ENCODE measurements at places on chromosomes 4 and X.

DNA sequence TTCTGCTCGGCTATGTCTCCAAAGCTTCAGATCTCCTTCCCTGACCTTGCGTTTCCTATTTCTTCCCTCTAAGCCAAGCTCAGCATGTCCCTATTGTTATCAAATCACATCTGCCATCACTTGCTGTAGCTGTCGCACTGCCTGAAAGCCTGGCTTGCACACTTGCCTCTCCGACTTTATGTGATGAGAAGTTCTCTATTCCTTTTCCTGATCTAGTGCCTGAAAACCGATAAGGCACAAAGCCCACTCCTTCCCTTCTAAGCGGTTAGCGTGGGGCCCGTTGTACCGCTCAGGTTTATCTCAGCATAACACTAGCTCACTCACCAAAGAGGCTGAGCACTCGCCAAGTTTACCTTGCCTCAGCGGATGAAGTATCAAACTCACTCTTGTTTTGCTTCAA, 816 bp downstream of the NMU start:
- DNase-seq, result no peak

DNA sequence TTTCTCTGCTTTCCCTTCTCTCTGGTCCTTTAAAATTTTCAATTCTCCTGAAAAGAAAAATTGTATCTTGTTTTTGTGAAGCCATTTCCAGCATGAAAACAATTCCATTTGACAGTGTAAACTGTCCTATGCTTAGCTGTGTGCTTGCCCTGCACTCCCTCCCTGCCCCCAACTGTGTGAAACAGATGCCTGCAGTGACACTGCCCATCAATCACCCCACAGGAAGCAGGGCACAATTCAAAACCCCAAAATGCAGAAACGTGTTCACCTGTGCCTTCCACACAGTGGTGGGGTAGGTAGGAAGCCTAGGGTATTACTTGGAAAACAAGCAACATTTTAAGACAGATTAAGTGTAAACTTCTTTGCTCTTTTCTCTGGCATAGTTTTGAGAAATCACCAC, 6.2 kb upstream of the FHDC1 start:
- no peak for DNase-seq

DNA sequence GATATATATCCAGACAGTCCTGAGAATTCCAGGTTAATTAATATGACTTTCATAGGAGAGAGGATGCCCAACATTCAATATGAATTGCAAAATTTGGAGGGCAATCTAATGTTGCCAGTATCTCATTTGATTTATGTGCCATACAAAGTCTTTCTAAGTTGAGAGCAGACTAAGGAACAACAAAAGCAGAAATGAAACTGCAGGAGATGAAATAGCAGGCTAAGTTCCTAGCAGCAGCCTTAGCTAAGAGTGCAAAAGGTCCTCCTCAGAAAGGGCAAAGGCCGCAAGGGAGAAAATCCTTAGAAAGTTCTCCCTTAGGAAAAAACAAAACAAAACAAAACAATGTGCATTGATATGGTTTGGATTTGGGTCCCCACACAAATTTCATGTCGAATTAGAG, 602.9 kb upstream of the HTR2C start:
- DNase-seq, result no peak

DNA sequence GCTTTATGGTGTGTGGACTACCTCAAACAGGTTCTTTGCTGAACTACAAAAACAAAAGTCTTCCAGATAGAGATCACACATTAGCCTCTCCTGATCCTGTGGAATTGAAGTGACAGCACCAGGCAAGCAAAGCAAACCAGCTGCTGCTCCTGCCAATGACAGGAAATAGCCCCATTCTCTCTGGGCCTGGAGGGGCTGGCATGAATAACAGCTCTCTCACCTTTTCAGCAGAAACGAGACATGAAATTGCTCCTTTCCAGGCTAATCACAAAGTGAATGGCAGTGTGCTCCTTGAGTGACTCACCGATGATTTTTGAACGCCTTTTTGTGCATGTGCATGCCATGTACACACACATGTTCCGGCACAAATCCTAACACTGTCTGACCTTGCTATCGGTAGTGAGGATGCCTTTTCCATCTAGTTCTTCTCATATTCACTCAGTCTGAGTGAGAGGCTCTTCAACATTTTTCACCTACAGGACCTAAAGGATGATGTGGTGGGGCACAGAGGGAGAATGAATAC, 24.4 kb downstream of the MFAP3L start:
- no peak for DNase-seq

DNA sequence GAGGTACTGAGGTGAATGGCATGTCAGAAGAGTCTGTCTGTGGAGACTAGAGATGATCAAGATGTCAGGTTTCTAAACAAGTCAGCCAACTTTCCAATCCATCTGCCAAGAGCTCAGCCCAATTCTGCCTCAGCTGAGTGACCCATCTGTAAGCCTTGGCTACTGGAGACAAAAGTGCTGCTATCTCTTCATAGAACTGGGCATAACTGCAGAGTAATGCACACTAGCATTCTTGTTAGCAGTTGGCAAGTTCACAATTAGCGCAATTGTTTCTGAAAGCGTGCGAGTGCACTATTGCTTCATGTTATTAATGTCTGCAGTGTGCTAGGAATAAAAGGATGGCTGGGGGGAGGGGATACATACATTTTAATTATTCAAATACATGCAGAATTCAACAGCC, 32.9 kb upstream of the SH3D19 start:
- no peak for DNase-seq

DNA sequence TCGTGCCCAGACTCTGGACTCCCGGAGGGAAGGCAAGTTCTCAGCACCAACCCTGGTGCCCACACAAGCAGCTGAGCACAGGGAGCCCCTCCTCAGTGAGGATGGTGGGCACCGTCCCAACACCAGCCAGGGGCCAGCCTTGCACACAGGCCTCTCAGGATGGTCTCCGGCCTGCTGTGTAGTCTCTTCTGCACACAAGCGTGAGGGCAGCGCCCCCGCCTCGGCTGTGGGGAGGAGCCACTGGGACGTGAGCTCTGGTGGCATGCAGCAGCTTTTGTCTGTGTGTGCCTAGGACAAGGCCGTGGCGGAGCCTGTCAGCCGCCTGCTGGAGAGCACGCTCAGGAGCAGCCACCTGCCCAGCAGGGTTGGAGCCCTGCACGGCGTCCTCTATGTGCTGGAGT, 16.1 kb upstream of the MSANTD1 start:
- no peak for DNase-seq

GRCh38 chrX:69305333-69306062, 140.2 kb upstream of the PJA1 start:
- DNase-seq, result no peak

GRCh38 chrX:106612393-106612763, 600 bp downstream of the RADX start:
- DNase-seq, result no peak

DNA sequence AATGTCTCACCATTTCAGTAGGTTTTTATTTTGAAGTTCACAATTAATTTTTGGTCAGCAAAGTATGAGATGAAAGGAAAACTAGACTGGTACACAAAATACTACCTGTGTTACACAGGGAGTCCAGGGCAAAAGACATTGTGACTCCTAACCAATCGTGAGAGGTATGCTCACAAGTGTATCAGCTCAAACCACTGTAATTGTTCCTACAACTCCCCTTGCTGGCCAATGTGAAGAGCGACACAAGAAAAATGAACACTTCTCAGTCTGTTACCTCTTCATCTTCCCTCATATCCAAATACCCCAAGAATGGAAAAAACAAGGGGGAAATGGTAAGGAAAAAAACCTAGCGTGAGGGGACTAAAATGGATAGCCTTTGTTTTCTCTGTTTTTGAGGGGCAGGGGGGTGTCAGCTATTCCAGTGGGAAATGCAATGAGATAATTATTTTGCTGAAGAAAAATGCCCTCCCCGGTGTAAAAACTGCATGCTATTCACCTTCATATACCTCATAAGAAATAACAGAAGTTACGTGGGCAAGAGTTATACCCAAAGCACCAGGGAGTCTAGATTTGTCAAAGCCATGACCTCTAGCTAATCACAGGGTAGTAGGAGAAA, 30.6 kb upstream of the NSUN7 start:
- DNase-seq, result peak; percentile 88

DNA sequence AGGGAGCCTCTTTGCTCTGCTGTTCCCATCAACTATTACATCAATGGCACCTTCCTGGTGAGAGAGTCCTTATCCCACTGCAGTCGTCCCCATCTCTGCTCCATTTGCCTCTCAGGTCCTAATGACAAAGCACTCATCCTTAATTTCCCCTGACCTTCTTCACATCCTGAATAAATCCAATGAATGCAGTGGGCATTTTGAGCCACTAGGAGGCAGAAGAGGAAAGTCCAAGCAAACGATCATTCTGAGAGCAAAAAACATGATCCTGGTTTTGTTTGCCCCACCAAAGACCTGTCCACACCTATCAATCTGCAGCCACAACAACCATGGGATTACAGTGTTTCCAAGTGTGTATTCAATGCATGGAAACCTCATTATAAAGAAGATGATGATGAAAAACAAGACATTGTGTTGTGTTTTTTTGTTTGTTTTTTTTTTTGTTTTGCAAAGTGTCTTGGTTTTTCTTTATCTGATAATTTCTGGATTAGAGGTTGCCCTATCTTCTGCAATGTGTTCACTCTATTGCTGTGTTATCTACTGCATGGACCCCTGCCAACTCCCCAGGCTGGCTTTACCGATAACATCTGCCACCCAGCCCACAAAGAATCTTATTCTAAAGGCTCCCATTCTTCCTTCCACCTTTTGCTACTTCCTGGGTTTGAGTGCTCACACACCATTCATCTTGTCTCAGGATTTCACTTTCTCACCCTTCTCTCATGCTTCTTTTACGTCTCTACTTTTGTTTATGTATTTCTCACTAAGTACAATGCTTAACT, 207.2 kb downstream of the NLGN4X start:
- DNase-seq, result peak; percentile 37

DNA sequence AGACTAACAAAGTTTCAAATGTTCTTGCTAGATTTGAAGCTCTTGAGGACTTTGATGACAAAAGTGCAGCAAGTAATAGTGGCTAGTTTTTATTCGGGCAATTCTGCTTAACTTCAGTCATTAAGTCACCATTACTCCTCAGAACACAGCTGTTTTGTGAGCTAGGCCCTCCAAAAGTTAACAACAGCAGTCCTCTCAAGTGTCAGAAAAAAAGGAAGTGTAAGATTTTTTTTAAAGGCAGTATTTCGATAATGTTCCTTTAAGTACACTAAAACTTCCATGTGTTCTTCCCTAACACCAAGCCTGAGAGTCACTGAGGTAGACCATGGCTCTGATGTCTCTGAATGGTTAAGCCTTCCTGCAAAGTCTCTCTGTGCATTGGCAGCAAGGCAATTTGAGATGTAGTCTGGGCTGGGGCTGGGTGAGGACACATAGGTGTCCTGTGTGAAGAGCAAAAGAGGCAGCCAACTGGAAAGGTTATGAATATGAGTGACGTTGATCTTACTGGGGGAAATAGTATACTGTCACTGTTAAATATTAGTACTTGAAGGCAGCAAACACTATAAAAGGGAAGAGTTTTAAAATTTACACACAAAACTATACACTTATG, 174.0 kb upstream of the MAP3K15 start:
- DNase-seq, result no peak

- DNase-seq, result peak; percentile 94
These were observed 41.6 kb upstream of the NKRF start for GRCh38 chrX:119647552-119648420.
